ENCODE measurements at places on chromosomes 11 and 22.

GRCh38 chr11:1025410-1026162, 10.9 kb downstream of the MUC6 start:
- DNase-seq: no peak

GRCh38 chr11:132587716-132588115, 944.6 kb downstream of the OPCML start:
- no peak for DNase-seq

DNA sequence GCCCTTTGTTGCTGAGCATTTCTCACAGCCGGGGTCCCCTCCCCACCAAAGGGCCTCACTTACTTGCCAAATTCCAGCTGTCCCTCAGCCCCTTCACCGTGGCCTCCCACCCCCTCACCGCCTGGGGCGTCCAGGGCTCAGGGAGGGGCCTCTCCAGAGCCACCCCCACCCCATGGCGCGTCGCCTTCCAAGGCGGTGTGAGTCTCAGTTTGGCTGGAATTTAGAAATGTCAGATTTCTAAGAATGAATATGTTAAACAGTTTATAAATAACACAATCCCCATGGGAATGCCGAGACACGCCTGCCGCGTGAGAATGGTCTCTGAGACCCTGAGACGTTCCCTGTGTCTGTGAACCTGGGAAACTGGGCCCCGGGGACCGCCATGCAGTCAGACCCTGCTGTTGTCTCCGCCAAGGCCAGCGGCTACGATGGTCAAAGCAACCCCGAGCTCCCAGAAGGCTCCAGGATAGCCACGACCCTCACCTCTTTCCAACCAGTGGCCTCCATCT, 28.9 kb downstream of the CELSR1 start:
- no peak for DNase-seq

DNA sequence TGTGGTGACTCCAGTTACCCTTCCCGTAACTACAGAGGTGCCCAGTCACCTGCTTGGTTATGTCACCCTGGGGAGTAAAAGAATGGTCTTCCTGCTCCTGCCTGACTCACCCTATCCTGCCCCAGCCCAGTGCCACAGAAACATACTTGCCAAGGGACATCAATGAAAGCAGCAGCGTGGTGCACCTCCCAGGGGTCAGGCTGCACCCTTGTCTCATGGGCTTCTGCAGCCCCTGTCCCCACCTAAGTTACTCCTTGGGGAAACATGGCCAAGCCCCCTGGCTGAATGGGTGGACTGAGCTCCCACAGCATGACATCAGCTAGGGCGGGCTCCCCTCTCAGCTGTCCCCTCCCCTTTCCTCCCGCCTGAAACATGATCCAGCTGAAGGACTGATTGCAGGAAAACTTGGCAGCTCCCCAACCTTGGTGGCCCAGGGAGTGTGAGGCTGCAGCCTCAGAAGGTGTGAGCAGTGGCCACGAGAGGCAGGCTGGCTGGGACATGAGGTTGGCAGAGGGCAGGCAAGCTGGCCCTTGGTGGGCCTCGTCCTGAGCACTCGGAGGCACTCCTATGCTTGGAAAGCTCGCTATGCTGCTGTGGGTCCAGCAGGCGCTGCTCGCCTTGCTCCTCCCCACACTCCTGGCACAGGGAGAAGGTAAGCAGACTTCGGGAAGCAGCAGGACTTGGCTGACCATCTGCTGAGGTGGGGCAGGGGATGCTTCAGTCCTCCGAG, at the start of gene HTR3A:
HTR3A (plus strand) TSS at position 368 of the 730 bp plus-strand sequence; CDS start at position 586, 218 bp downstream.
- DNase-seq: no peak

GRCh38 chr22:37920126-37920525, 14.0 kb downstream of the MICALL1 start:
- no peak for DNase-seq

DNA sequence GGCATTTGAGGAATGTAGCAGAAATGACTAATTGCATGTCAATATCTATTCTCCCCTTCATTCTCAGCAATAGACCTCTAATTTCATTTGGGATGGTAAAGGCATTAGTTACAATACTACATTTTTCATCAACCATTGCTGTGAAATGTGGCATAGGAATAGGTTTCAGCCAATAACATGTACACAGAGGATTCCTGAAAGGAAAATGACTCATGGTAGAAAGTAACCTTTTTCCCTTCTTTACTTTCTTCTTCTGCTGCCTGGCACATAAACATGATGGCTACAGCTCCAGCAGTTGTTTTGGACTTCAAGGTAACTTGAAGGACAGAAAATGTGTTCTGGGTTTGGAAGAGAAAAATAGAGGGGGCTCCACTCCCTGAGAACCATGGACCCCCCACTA, 231.8 kb upstream of the CTSC start:
- DNase-seq: no peak

- DNase-seq: no peak
Measured at GRCh38 chr11:65066805-65067291, 8.5 kb upstream of the NAALADL1 start.

DNA sequence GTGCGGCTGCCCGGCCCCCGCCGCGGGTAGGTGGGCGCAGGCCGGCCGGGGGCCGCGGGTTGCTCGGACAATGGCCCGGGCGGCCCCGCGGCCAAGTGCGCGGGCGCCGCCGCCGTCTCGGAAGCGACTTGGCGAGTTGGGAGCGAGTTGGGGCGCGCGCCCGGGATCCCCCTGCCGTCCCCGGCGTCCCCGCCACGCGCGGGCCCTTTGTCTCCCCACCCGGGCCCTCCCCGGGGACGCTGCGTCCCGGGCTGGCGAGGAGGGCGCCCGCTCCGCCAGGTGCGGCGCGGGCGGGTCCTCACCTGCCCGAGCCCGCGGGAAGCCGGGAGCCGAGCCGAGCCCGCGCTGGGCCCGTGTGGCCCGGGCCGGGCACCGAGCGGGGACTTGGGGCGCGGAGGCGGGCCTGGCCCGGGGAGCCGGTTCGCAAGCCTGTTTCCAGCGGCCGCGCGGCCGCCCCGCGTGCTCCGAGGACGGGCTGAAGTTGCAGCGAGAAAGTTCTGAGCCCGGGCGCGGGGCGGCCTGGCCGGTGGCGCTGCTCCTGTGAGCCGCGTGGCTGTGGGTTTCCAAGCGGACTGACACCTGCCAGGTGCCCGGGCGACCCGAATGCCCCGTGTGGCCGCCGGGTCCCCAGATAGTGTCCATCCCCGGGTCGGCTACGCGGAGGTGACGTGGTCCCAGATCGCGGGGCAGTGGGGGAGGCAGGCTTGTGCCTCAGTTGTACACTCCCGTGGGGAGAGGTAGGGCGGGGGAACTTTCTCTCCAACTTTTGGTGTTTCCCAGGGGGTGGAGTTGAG, 586 bp downstream of the LRP5 start:
- no peak for DNase-seq

DNA sequence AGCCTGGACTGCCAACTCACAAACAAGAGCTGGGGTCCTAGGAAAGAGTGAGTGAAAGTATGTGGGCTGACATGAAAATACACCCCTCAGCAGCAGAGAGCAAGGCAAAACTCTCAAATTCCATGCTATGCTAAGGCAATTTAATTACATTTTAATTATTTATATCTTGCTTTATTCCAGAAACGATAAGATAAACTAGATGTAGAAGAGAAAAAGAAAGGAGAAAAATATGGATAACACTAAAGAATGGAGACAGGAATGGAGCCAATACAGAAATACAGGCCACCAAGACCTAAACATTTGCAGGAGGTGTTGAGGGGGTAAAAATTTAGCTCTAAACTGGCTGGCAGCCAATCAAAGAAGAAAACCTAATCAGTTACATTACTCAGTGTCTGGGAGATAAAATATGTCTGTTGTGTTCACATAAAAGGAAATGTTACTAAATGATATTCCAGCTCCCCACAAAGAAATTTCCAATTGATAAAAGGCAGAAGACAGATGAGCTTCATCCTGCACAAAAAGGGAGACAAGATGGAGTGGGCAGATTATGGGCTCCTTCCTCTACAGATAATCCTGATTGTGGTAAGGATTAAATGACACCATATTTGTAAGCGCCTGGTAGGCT, 223.5 kb upstream of the BLID start:
- no peak for DNase-seq
